ENCODE measurements at places on chromosomes 6 and 20.

DNA sequence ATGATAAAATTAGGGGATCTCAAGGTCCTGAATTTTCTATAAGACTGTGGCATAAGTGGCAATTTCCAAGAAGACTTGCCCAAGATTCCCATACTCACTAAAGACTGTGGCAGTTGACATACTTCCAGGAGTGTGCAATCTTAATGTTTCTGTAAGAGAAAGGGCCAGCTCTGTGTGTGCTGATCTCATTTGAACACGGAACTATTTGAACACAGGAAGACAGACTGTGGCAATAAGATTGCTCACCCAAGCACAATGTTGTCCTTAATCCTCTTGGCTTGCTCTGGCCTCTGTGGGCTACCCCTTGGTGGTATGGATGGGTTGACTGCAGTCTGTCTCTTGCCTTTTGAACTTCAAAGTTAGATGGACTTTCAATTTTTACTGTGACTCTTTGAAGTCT is 151.4 kb downstream of the PHF3 start:
- no peak for DNase-seq

- DNase-seq, result no peak
Measured at GRCh38 chr6:160319246-160319645, 28.9 kb upstream of the SLC22A3 start.

GRCh38 chr6:109821428-109821827 is 130.3 kb downstream of the FIG4 start:
- no peak for DNase-seq

DNA sequence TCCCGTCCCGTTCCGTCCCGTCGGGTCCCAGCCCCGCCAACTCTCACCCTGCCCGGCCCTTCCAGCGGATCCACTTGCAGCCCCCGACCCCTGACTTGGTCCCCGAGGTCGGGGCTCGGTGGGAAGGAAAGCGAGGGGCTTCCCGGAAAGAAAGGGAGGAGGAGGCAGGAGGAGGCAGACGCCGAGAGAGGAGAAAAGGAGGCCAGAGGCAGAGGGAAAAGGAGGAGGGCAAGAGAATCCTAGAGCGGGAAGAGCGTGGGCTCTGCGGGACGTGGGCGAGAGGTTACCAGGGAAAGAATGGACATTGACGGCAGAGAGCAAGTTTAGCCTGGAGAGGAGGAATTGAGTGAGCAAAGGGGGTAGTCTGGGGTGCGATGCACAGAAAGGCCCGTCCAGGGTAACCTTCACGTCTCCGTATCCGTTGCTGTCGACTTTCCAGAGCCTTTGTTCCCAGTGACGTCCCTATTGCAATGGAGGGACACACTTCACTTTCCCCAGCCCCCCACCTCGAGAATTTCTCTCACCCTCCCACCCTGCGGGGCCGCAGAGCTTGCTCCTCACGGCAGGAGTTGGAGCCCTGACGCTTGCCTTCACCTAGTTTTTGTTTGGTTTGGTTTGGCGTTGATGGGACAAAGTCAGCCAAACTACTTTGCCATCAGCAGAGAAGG is 477 bp upstream of the MOXD1 start:
- no peak for DNase-seq

GRCh38 chr6:144593392-144593791 is 308.3 kb downstream of the UTRN start:
- no peak for DNase-seq

- no peak for DNase-seq
Measured at GRCh38 chr6:12228447-12229146, 61.6 kb upstream of the EDN1 start.

DNA sequence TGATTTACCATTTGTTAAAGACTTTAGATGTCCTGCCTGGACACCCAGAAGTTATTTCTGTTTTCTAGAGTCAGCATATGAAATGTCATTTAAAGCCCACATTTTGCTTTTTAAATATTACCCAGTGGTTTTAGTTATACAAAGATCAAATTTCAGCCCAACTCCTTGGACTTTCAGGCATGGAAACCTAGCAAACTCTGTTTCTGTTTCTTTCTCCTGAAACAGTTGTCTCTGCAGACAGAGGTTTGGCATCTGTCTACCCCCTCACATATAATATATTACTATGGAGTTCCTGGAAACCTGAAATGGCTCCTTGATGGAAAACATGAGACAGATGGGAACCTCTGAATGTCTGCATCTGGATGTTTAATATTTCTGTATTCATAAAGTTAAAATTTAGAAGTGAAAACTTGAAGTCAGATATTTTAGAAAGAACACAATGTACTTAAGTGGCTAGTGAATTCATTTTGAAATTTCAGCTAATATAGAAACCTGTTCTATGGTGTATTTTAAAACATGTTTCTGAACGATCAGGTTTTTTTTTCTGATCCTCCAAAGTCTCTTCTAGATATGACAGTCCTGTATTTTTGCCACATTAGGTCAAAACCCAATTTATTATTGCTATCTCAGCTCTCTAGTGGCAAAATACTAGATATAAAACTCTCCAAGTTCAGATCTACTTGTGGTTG is 743.3 kb downstream of the CD109 start:
- DNase-seq, result no peak

- DNase-seq, result no peak
Measured at GRCh38 chr20:61629602-61630390, 377.7 kb downstream of the CDH4 start.

DNA sequence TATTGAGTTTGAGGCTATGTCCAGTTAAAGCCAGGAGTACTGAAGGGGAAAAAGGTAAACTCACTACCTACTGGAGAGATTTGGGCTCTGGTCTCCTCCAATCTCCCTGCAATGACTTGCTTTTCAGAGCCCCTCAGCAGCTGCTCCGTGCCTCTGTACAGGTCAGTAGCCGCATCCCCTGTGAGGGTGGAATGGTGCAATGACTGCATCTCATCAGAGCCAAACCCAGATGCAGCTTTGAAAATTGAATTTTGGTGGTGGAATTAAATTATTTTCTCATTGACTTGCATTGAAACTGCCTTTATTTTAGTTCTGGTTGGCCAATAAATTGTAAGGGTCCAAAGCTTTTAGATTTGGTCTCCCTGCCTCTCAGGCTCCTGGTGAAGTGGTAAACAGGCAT is 166.7 kb downstream of the DLL1 start:
- DNase-seq, result no peak

- DNase-seq, result no peak
Measured at GRCh38 chr6:136337121-136337520, 47.5 kb upstream of the BCLAF1 start.

DNA sequence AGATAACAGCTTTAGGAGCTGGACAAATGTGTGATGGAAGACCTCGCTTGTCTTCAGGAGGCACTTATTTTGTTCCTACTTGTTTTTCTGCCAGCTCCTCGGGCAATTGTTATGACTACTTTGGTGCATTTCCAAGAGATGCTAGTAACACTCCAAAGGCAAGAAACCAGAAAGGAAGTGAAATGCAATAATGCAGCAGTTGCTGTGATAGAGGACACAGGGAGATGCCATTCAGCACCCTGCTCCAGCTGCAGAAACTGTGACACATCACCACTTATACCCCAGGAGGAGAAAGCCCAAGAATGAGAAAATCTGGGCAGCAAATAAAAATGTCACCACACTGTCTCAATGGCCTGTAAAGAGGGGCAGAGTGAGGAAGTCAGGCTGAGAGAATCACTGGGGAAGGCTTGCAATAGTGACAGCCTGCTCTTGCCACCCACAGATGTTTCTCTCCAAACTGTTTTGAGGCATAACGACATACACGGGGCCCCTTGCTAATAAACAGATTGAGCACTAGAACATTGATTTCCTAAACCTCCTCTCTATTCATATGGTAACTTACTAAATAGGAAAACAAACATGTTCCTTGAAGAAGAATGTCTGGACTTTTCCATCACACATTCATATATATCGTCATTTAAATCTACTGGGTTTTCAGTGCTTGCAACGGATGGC is 231.0 kb upstream of the PRND start:
- no peak for DNase-seq

- DNase-seq, result no peak
Measured at GRCh38 chr6:96794980-96795379, 42.3 kb downstream of the GPR63 start.

GRCh38 chr6:15503346-15503680 is 159.5 kb downstream of the DTNBP1 start:
- DNase-seq, result no peak

DNA sequence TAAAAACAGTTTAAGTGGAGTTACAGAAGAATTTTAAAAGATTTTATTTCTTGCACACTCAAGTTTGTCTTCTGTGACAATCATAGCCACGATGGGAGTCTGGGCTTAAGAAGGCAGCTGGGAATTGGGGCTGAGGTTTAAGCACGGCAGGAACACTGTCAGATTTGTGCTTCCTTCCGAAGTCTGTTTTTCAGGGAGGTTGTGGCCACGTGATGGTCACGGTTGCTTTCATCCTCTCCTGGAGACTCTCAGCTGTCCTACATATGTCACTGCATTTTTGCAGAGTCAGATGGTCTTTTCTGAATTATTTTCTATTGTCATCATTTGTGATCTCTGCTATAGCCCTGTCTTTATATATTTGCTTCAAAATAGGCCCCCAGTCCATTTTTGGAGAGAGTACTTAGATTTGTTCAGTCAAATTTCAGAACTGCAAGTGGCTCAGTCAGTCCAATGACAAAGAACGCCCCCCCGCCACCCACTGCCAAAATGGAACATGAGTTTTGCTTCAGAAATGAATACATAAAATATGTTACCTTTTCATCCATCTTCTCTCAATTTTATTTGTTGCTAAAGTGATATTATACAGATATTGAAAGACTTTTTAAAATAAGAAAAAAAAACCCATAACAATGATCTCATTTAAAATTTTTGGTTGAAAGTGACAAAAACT is 111.8 kb upstream of the ZFP64 start:
- DNase-seq, result peak; percentile 86

- DNase-seq, result no peak
Measured at GRCh38 chr20:55239269-55239668, 763.9 kb downstream of the DOK5 start.

DNA sequence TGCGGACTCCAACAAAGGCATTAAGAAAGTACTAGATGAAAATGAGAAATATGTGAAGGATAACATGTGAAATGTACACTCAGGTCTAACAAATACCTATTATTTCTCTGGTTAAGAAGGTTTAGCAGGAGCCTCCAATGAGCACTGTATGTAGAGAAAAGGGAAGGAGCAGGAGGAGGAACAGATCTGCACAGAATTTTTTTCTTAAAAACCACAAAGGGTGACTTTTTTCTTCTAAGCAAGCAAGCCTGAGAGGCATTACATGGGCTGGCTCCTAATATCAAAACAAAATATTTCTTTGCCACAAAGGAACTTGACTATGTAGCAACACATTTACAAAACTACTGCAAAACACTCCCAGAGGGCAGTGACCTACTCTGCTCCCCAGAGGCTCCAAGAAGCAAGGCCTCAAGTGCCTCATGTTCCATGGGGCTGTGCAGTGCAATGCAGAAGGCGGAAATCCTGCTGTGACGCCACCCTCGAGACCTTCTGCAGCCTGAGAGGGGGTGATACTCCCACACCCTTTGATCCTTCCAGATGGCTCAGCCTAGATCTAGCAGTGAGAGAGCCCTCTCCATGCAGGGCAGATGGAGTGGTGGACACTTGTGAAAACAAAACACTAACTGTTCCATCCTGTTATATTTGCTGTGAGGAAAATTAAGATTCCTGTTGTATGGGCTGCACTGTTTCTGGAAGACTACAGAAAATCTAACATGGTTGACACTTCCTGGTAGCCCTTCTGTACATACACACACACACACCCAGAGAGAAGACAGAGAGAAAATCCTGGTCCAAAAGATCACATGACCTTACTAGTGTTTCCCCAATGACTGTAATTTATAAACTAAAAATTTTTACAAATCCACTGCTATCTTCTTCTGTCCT is 36.0 kb upstream of the SMIM29 start:
- peak; percentile 91 for DNase-seq

GRCh38 chr6:5087389-5087788 is 2.2 kb downstream of the PPP1R3G start:
- DNase-seq, result no peak

- DNase-seq, result no peak
Measured at GRCh38 chr20:43653966-43654365, 12.9 kb upstream of the MYBL2 start.

- no peak for DNase-seq
Measured at GRCh38 chr6:87183687-87184086, 28.3 kb downstream of the ZNF292 start.

- no peak for DNase-seq
Measured at GRCh38 chr20:1637226-1637625, 17.4 kb upstream of the SIRPB1 start.

DNA sequence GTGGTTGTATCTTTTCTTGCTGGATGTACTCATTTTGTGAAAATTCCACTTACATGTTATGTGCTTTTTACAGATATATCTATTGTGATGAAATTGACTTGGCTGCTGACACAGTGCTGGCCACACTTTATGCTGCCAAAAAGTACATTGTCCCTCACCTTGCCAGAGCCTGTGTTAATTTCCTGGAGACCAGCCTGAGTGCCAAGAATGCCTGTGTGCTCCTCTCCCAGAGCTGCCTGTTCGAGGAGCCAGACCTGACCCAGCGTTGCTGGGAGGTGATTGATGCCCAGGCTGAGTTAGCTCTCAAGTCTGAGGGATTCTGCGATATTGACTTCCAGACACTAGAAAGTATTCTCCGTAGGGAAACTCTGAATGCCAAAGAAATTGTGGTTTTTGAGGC is 4.9 kb downstream of the BTBD3 start:
- no peak for DNase-seq

DNA sequence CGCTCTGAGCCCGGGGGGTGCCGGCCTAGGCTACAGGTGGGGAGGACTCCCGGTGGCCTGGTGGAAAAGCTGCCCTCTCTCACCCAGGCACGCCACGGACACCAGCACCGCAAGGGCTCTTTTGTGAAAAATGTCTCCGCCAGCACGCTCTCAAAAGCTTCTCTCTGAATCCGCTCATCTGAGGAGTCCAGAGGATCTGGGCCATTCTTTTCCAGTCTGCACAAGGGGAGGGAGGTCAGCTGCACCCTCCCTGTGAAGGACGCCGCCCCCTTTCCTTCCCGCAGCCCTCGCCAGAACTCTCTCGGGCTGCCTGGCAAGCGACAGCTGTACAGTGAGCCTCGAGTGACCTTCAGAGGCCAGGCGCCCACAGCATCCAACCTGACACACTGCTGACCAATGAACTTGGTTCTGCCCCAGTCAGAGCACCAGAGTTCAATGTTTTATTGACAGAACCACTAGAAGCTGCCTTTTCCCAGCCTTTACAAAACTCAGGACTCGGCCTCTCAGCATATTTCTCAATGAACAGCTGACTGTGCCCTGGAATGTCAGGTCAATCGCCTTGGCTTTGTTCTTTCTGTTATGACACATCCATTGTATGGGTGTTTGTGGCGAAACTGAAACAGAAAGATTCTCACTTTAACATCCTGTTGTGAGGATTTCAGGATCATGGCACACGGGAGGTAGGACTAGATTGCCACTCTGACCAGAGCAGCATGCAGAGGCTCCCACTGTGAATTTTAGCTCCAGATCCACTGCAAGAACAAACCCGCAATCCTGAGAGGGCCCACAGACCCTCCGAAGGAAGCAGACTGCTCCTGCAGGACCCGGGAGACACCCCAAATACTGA is 26.7 kb downstream of the SERPINB9 start:
- no peak for DNase-seq

- peak; percentile 57 for DNase-seq
Measured at GRCh38 chr6:34514593-34515472, 41.3 kb downstream of the SPDEF start.

All from NCI-H524 (cell line).